D721Med (cell line): ENCODE measurements at places on chromosomes 6 and 20.

- DNase-seq = no peak
Measured at GRCh38 chr6:157990321-157991066, 8.8 kb downstream of the SYNJ2 start.

GRCh38 chr6:96899019-96899418, 1.3 kb upstream of the NDUFAF4 start:
- no peak for DNase-seq

DNA sequence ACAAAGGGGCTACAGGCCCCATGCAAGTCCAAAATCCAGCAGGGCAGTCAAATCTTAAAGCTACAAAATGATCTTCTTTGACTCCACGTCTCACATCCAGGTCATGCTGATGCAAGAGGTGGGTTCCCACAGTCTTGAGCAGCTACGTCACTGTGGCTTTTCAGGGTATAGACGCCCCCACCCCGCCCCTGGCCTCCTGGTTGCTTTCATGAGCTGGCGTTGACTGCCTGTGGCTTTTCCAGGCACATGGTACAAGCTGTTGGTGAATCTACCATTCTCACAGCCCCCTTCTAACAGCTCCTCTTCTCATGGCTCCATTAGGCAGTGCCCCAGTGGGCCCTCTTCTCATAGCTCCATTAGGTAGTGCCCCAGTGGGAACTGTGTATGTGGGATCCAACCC, 47.0 kb downstream of the NT5E start:
- DNase-seq = no peak

DNA sequence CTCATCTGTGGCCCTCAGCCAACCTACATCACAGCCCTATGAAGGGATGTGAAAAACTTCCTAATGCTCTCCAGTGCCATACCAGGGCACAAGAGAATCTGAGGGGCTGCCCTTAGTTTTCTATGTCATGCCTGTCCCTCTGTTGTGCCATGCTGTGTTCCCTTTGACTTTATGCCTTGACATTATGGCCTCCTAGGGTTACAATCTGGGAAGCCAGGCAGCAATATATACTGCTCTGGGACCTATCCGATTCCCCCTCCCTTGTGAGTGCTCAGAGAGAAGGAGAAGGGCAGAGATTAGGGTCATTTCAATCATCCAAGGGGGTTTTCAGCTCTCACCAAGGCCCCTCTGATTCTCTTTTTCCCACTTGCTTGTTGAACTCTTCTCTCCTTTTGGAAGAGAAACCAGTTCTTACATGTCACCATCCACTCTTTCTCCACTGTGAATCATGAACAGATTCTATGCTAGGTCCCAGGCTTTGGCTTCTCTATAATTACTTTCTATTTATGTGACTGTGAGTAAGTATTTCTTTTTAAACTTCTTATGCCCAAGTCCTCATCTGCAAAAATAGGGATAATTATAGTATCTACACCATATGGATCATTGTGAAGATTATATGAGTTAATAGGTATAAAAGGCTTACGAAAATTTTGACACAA, 14.2 kb upstream of the FRK start:
- DNase-seq = no peak

DNA sequence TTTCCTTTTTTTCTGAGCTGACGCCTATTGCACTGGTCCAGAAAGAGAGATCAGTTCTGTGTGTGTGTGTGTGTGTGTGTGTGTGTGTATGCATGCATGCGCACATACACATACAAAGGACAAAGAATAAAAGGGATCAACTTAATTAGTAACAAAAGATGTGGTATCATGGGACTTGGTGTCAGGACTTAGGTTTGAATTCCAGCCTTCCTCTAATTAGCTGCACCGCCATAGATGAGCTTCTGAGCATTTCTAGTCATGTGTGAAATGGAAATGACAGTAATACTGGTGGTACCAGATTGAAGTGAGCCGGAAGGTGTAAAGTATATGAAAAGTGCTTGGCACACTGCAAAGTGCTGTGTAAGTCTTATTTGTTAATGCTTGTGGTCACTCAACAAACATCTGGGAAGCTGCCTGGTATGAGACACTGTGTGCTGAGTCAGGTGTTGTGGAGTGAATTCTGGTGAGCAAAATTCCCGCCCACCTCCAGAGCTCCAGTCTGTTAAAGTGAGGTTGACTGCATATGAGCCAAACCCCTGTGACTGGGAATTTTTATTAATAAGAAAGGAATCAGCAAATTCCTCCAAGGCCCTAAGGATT, 12.4 kb downstream of the DAAM2 start:
- DNase-seq = no peak

DNA sequence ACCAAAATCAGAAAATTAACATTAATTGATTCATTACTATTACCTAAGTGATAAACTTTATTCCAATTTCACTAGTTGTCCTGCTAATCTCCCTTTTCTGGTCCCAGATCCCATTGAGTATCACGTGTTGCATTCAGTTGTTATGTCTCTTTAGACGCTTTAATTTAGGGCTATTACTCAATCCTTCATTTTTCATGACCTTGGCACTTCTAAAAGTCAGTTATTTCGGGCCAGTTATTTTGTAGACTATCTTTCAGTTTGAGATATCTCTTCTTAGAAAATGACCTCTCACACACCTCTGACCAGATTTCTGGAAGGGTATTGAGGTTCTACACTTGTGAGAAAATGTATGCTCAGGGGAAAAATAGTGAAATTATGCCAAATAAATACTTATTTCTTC, 34.0 kb upstream of the TASP1 start:
- DNase-seq = no peak

- DNase-seq = no peak
Measured at GRCh38 chr6:73182021-73182607, 43.2 kb downstream of the KHDC1L start.

DNA sequence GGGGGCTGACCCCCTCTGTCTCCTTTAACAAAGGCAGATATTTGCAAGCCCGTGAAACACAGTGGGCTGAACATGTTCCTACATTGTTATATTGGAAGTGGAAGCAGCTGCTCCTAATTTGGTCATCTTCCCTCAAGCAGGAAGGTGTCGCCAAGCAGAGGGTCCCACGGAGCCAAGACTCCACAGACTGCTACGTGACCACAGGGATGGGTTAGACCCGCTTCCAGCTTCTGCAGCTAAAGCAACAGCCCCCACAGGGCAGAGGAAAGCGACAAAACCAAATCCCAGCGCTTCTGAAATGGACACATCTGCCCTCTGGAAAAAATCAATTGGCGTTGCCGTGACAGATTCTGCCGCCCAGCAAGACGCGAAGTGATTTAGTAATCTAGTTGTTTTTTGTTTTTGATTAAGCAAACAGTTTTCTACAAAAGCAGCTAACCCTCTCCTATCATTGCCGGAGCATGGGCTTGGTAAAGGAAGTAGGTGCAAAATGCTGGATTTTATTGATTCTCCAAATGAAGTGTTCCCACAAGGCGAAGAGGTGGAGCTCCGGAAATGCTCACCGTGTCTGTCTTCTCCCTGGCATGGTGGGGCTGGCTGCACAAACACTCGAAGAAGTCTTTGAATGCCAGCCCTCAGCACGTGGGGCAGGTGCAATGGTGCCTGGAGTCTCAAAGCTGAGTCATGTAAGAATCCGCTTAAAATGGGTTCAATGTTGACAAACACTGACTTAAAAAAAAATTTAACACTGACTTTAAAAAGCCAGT, 79.4 kb upstream of the FRMD1 start:
- DNase-seq = no peak

- no peak for DNase-seq
Measured at GRCh38 chr6:98215531-98215930, 618.8 kb upstream of the POU3F2 start.

DNA sequence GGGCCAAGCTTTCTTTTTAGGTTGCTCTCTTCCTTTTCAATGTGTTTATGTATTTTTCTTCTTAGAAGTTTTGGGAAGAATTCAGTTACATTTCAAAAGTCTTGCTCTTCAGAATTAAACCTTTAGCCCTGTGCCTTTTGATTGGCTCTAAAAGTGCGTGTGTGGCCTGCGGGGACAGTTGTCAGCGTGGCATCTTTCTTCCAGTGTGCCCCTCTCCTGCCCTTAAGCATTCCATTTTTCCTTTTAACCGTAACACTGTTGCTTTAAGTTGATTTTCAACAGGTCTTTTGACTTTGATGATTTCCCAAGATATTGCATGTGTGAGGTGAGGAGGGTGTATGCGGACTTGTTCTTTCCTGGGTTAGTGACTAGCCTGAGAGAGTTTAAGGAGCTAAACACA, 999.1 kb upstream of the FLRT3 start:
- no peak for DNase-seq

DNA sequence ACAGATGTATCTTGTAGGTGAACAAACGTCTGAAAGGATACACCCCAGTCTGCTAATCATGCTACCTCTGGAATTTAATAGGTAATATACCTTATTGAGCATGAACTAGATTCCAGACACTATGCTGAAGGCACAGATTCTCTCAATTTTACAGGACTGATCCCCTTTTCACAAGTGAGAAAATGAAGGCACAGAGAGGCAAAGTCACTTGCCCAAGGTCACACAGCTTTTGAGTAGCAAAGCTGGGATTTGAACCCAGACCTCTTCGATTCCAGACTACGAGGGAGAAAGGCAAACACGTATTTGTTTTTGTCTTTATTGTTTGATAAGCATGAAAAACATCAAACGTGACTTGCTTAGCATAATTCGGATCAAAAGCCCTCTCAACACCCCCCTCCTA, 34.4 kb upstream of the PMEPA1 start:
- DNase-seq = no peak

GRCh38 chr20:21521596-21522480, 8.0 kb upstream of the NKX2-2 start:
- DNase-seq = no peak

DNA sequence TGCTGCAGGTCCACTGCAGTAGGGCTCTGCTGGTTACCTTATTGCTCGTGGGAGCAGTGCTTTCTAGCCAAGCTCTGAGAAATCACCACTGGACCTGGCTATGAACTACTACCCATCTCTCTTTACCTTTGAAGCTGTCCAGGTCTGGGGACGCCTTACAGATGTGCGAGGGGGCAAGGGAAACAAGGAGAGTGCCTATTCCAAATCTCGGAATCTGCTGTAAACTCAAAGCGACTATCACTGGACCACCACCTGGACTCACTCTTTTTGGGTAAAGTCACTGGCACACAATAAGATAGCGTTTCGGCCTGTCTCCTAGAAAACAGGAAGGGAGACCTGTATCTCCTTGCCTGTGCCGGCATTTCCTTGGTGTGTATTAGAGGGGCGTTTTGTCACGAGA, 5.3 kb downstream of the NRN1 start:
- no peak for DNase-seq

DNA sequence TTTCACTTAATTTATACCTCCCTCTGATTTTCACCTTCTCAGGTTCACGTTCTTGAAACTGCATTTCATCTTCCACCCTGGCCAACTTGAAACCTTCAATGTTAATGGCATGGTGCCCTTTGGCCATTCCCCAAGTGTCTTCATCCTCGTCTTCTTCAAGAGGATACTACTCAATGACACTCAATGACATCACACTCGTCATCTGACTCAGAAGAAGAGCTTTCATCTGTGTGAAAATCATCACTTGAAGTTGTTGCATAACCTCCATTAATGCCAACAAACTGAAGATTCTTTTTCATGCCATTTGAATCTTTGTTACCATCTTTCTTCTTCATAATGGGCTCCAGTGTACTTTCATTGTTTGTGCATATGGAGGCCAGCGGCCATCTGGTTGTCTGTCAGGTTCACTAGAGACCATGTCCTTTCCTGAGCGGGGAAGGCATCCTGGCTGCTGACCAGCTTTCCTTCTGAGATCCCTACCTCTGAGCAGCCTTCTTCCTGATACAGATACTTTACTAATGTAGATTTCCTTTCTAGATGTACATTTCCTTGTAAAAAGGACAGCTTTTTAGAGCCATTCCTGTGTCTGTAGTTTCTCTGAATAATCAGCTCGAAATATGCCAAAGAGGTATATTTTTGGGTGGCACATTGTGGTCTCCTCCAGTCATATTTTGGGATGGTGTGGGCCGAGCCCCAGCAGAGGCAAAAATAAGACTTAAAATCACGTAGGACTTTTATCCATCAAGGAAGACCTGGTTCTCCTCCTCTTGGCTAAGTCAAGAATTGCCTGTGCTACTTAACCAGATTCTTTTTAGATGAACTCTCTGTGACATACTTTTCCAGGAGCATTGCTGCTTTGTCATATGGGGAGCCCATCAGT, 21.3 kb downstream of the TRMT6 start:
- no peak for DNase-seq
